ENCODE measurements at places on chromosomes 11 and 22. TPM values are rescaled to one million over a fixed set of nuclear protein-coding genes. Genes with fewer than 3 reads are reported as not detected.

- no peaks in the 10 kb centered on the region for H3K36me3 ChIP-seq
- peak overlapping the region; percentile 46 for H3K27ac ChIP-seq
- no peak overlapping the region for H3K4me3 ChIP-seq
- peaks cover 3% of the 10 kb centered on the region for H3K4me1 ChIP-seq
- peak; percentile 63 for DNase-seq
These were observed 10.9 kb upstream of the HBE1 start for GRCh38 chr11:5280582-5281102.

DNA sequence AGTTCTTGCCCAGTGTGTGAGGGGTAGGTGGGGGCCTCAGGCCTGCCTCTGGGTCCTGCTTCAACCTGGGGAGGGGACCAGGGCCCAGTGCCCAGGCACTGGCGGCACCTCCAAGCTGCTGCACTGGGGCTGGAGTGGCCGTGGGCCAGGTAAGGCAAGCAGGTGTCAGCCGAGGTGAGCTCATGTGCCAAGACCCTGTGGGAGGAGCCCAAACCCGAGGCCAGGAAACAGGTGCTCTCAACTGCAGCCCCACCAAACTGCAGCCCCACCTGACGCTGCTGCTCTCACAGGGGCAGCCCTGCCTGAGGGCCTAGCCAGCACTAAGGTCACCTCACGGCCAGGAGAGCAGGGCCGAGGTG lies 18.1 kb upstream of the GNB1L start:
- DNase-seq: no peak
- peaks cover 7% of the 10 kb centered on the region for H3K4me1 ChIP-seq
- H3K27me3 ChIP-seq: peaks cover 3% of the 10 kb centered on the region
- H3K36me3 ChIP-seq: no peaks in the 10 kb centered on the region
- no peak overlapping the region for H3K4me3 ChIP-seq
- H3K27ac ChIP-seq: no peak overlapping the region

The MYO7A gene
- not detected for total RNA-seq

DNA sequence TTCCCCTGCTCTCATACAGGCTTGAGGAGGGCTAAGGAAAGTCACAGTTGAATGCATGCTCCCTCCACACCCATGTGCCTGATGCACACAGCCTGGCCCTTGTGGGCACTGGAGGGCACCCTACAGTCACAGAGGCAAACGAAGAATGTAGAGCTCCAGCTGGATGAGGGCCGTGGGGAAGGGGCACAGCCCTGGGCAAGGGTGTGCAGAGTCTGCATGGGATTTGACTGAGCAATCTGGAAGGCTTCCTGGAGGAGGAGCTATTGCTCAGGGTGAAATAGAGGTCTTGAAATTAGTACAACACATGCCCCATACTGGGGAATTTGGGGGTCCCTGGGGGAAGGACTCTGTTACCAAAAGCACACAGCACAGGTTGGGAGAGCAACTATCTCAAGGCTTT lies 64.0 kb downstream of the KCNQ1 start:
- H3K27ac ChIP-seq: no peak overlapping the region
- peaks cover 3% of the 10 kb centered on the region for H3K4me1 ChIP-seq
- no peak overlapping the region for H3K4me3 ChIP-seq

GRCh38 chr11:128727796-128728431 lies 34.0 kb downstream of the FLI1 start:
- no peak for DNase-seq
- peaks cover 88% of the 10 kb centered on the region for H3K4me1 ChIP-seq
- H3K27ac ChIP-seq: peak overlapping the region; percentile 22
- H3K36me3 ChIP-seq: peaks cover 26% of the 10 kb centered on the region
- no peak overlapping the region for H3K4me3 ChIP-seq

GRCh38 chr11:65500387-65501185 lies 1.7 kb downstream of the MALAT1 start:
- DNase-seq: peak; percentile 84
- no peak overlapping the region for H3K4me3 ChIP-seq
- H3K27me3 ChIP-seq: no peaks in the 10 kb centered on the region
- H3K4me1 ChIP-seq: peaks cover 39% of the 10 kb centered on the region

DNA sequence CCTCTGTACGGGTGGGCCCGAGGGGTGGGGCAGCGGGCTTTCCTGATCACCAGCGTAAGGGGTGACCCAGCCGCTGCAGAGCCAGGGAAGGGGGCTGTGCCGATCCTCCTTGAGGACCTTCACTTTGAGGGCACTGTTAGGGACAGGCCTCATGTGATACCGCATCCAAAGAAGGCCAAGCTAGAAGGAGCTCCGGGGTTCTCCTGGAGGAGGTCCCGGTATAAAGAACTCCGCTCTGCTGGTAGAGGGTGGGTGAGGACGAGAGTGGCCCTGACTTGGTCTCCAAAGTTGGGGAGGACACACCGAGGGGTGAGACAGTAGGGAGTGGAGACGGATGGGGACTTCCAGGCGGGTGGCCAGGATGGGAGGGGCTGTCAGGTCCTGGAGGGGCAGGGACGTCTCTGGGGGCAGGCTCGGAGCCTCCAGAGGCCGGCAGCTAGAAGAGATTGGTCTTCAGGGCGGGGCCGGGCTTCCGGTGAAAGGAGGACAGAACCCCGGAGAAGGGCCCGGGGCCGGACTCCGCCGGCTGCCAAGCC lies 4.6 kb downstream of the PHOX2A start:
- peak overlapping the region; percentile 56 for H3K4me3 ChIP-seq
- H3K27ac ChIP-seq: no peak overlapping the region
- peaks cover 45% of the 10 kb centered on the region for H3K27me3 ChIP-seq
- peaks cover 34% of the 10 kb centered on the region for H3K36me3 ChIP-seq

- no peaks in the 10 kb centered on the region for H3K4me1 ChIP-seq
- H3K27ac ChIP-seq: no peak overlapping the region
- peaks cover 7% of the 10 kb centered on the region for H3K27me3 ChIP-seq
- no peak for DNase-seq
- H3K4me3 ChIP-seq: no peak overlapping the region
These were observed 1383.3 kb downstream of the TBC1D22A start for GRCh38 chr22:48145738-48146137.

- no peaks in the 10 kb centered on the region for H3K36me3 ChIP-seq
- H3K27me3 ChIP-seq: peaks cover 9% of the 10 kb centered on the region
- no peak for DNase-seq
- no peak overlapping the region for H3K4me3 ChIP-seq
These were observed 162.5 kb downstream of the COMMD9 start for GRCh38 chr11:36126678-36127077.

- no peaks in the 10 kb centered on the region for H3K4me1 ChIP-seq
- H3K36me3 ChIP-seq: no peaks in the 10 kb centered on the region
- H3K4me3 ChIP-seq: no peak overlapping the region
- DNase-seq: no peak
- no peak overlapping the region for H3K27ac ChIP-seq
These were observed 39.7 kb upstream of the GALNT18 start for GRCh38 chr11:11661326-11662040.

GRCh38 chr11:104916442-104916841 lies 18.2 kb upstream of the CASP12 start:
- no peak for DNase-seq
- peaks cover 36% of the 10 kb centered on the region for H3K4me1 ChIP-seq
- peaks cover 1% of the 10 kb centered on the region for H3K36me3 ChIP-seq
- no peaks in the 10 kb centered on the region for H3K27me3 ChIP-seq

GRCh38 chr11:18987454-18988231 lies 48.4 kb upstream of the MRGPRX1 start:
- peaks cover 2% of the 10 kb centered on the region for H3K27me3 ChIP-seq
- H3K4me1 ChIP-seq: no peaks in the 10 kb centered on the region
- H3K4me3 ChIP-seq: no peak overlapping the region
- DNase-seq: no peak
- H3K36me3 ChIP-seq: no peaks in the 10 kb centered on the region

DNA sequence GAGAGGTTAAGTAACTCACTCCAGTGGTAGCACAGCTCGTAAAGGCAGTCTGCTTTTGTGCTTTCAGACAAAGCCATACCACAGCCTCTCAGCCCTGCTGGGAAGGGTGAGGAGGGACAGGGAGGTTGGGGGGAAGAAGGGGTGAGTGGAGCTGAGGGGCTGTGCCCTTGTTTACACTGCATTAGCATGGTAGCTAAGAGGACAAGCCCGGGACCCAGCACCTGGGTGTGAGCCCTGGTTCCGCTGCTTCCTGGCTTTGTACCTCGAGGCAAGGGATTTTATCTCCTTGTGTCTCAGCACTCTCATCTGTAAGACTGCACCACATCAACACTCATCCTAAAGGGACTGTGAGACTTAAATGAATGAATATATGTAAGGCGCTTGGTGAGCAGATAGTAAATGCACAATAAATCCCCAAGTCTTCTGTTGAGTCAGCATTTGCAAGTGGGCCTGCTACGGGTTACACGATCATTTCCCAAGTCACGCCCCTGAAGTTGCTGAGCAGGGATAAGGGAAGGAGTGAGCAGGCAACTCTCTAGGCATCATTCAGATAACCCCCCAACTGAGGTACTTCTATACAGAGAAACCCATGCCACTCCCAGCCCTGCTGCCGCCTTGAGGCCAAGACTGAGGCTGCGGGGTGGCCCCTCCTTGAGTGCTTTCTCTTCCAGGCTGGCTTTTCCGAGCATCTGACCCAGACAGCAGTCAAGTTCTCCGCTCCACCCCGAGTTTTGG lies 7.5 kb downstream of the RASD2 start:
- H3K36me3 ChIP-seq: no peaks in the 10 kb centered on the region
- no peak for DNase-seq
- H3K4me1 ChIP-seq: peaks cover 6% of the 10 kb centered on the region
- H3K27ac ChIP-seq: no peak overlapping the region
- H3K27me3 ChIP-seq: peaks cover 23% of the 10 kb centered on the region
- H3K4me3 ChIP-seq: no peak overlapping the region

The GRM5 gene
- total RNA-seq: not detected

- no peaks in the 10 kb centered on the region for H3K36me3 ChIP-seq
- peaks cover 14% of the 10 kb centered on the region for H3K27me3 ChIP-seq
- no peaks in the 10 kb centered on the region for H3K4me1 ChIP-seq
- H3K4me3 ChIP-seq: no peak overlapping the region
- DNase-seq: no peak
These were observed 148.8 kb downstream of the DBX1 start for GRCh38 chr11:20011307-20011951.

GRCh38 chr11:85732965-85733364 lies 47.0 kb upstream of the CCDC89 start:
- no peak for DNase-seq
- peaks cover 7% of the 10 kb centered on the region for H3K4me1 ChIP-seq
- peaks cover 64% of the 10 kb centered on the region for H3K36me3 ChIP-seq
- no peak overlapping the region for H3K4me3 ChIP-seq
- H3K27me3 ChIP-seq: no peaks in the 10 kb centered on the region

The FREY1 gene
- 1.8 TPM for total RNA-seq

The MAP4K2 gene
- total RNA-seq: 63.5 TPM

The RELT gene
- 35.0 TPM for total RNA-seq

The PGA3 gene
- total RNA-seq: not detected

DNA sequence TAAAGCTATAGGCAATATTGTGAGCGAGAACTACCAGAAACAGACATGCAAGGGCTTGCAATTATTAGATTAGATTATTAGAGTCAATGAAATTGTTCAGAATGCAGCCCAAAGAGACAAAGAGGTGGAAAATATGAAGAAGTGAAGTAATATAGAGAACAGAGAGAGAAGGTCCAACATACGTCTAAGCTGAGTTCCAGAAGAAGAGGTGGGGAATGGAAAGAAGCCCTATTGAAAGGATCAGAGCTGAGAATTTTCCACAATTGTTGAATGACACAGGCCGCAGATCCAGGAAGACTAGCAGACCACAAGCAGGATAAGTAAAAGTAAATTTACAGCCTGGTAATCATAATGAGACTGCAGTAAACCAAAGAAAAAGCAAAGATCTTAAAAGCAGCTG lies 93.2 kb downstream of the EXT2 start:
- peaks cover 13% of the 10 kb centered on the region for H3K4me1 ChIP-seq
- H3K27ac ChIP-seq: no peak overlapping the region
- DNase-seq: no peak
- no peak overlapping the region for H3K4me3 ChIP-seq
- peaks cover 20% of the 10 kb centered on the region for H3K36me3 ChIP-seq
- H3K27me3 ChIP-seq: no peaks in the 10 kb centered on the region

DNA sequence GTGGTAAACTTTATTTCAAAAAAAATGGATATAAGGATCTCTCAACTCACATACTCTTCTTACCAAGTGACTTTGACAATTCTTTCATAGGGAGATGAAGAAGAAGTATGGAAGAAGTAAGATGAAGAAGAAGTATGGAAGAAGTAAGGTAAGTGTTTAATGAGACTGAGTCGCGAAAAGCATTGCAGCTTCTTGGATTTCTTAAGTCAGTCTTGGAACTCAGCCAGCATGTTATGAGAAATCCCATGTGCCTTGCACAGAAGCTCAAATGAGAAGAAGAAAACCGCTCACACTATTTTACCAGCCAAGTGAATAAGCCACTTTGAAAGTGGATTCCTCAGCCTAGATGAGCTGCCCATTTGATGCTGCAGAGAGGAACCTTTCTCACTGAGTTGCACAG lies 332.0 kb upstream of the CCDC179 start:
- H3K27me3 ChIP-seq: no peaks in the 10 kb centered on the region
- DNase-seq: no peak
- H3K4me1 ChIP-seq: no peaks in the 10 kb centered on the region
- H3K4me3 ChIP-seq: no peak overlapping the region

DNA sequence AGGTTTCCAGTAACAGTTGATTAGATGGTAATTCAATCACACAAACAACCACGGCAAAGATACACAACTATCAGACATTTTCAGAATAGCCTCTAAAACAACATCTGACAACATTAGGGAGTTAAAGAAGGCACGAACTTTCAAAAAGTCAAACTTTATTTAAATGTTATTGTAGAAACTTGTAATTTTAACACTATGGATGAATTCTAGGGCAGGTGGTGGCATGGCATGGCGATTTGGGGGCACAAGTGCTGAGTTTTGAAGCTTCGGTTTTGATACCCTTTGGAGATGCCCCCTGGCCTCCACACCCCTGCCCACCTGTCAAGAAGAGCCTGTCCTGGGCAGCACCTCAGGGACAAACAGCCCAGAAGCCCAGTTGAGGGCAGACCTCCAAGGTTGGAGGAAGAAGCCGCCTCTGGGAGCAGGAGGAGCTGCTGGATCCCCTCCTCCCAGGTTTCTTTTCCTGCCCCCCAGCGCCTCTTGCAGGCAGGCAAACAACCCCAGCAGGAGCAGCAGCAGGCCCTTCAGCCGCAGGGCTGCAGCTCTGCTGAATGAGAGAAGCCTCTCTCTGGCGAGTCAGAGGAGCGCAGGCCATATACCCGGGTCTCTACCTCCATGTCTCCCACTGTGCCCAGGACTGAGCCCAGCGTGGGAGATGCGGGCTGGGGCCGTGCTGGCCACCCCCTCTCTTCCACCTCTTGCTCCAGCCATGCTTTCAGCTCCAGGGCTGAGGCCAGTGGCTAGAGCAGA lies 102.1 kb upstream of the IGLL5 start:
- no peak for DNase-seq
- H3K27ac ChIP-seq: no peak overlapping the region
- H3K27me3 ChIP-seq: peaks cover 35% of the 10 kb centered on the region
- H3K4me1 ChIP-seq: peaks cover 2% of the 10 kb centered on the region
- no peak overlapping the region for H3K4me3 ChIP-seq

GRCh38 chr11:65872586-65873317 lies at the start of gene EFEMP2:
Gene EFEMP2 (minus strand): TSS chr11:65872800. CDS start chr11:65872354, 446 bp downstream.
- H3K27ac ChIP-seq: peak within 1 kb of the TSS; percentile 22
- H3K27me3 ChIP-seq: no peaks in the 10 kb centered on the region
- DNase-seq: no peak

GRCh38 chr22:19620742-19621371 lies 93.4 kb upstream of the SEPTIN5 start:
- no peak overlapping the region for H3K27ac ChIP-seq
- no peak overlapping the region for H3K4me3 ChIP-seq
- H3K27me3 ChIP-seq: no peaks in the 10 kb centered on the region

The OR8A1 gene
- not detected for total RNA-seq

GRCh38 chr11:128895526-128895925 lies 4.4 kb downstream of the KCNJ5 start:
- H3K36me3 ChIP-seq: no peaks in the 10 kb centered on the region
- H3K27ac ChIP-seq: no peak overlapping the region
- peaks cover 54% of the 10 kb centered on the region for H3K27me3 ChIP-seq
- DNase-seq: peak; percentile 54
